H1 (cell line): ENCODE measurements at places on chromosomes 11 and 22. TPM values are rescaled to one million over a fixed set of nuclear protein-coding genes. Genes with fewer than 3 reads are reported as not detected.
A peak's percentile ranks its signal among the peaks of the same experiment; 100 is the strongest.

GRCh38 chr22:45334068-45334467 lies 24.3 kb downstream of the FAM118A start:
- H3K27me3 ChIP-seq = no peaks in the 10 kb centered on the region
- H3K27ac ChIP-seq = no peak overlapping the region
- no peaks in the 10 kb centered on the region for H3K36me3 ChIP-seq
- H3K4me1 ChIP-seq = no peaks in the 10 kb centered on the region
- no peak overlapping the region for H3K4me3 ChIP-seq

GRCh38 chr22:37204045-37204655 lies 8.1 kb downstream of the SSTR3 start:
- H3K36me3 ChIP-seq = no peaks in the 10 kb centered on the region
- H3K27ac ChIP-seq = no peak overlapping the region
- no peak for DNase-seq
- no peaks in the 10 kb centered on the region for H3K27me3 ChIP-seq
- H3K4me3 ChIP-seq = no peak overlapping the region
- H3K4me1 ChIP-seq = peaks cover 4% of the 10 kb centered on the region; the same call in 1 of the 2 replicates

GRCh38 chr22:32579529-32580220 lies 105.1 kb downstream of the FBXO7 start:
- DNase-seq = no peak
- no peaks in the 10 kb centered on the region for H3K36me3 ChIP-seq
- H3K27ac ChIP-seq = no peak overlapping the region

GRCh38 chr11:83072350-83073242 lies 899 bp upstream of the RAB30 start:
- no peaks in the 10 kb centered on the region for H3K36me3 ChIP-seq
- no peaks in the 10 kb centered on the region; the same call in 1 of the 2 replicates for H3K4me1 ChIP-seq
- H3K4me3 ChIP-seq = peak overlapping the region; percentile 94
- no peaks in the 10 kb centered on the region for H3K27me3 ChIP-seq

GRCh38 chr11:63448646-63449045 lies 42.3 kb downstream of the PLAAT5 start:
- no peak overlapping the region for H3K4me3 ChIP-seq
- no peak for DNase-seq
- H3K36me3 ChIP-seq = no peaks in the 10 kb centered on the region
- peaks cover 2% of the 10 kb centered on the region; the same call in 1 of the 2 replicates for H3K4me1 ChIP-seq
- no peak overlapping the region for H3K27ac ChIP-seq

DNA sequence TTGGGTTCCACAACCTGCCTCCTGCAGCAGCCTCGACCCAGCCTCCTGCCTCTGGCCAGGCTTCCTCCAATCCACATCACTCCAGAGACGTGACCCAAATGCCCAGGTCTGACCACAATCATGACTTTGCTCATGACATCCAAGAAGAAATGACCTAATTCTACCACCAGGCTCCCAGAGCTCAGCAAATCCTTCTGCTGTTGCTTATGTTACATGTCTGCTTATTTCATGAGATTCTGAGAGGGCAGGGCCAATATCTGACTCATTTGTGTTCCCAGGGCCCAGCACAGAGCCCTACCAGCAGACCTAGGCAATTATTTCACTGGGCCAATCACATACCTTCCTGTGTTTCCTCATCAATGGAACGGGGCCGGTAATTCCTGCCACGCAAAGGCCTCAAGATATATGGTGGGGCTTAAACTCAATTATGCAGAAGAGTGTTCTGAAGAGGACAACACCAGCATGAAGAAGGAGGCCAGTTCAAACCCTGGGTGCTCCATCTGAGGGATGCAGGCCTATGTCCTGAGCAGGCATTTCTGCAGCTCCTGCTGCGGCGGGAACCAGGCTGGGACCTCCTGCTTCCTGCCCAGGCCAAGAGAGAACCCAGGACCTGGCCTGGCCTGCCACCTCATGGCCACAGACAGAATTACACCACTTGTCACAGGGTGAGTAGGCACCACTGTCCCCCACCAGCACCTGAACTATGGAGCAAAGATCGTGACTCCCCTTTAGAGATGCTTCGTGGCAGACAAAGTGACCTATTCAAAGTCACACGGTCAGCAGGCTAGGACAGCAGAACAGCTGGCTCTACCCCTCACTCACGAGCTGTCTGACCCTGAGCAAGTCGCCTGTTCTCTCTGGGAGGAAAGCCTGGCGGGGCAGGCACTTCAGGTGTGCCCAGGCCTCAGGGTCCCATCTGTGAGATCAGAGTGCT lies 5.9 kb downstream of the CENPM start:
- DNase-seq = no peak
- no peaks in the 10 kb centered on the region for H3K27me3 ChIP-seq
- peaks cover 4% of the 10 kb centered on the region for H3K4me1 ChIP-seq
- no peak overlapping the region for H3K4me3 ChIP-seq
- no peak overlapping the region for H3K27ac ChIP-seq

- peaks cover 6% of the 10 kb centered on the region for H3K4me1 ChIP-seq
- H3K4me3 ChIP-seq = no peak overlapping the region
- peaks cover 19% of the 10 kb centered on the region for H3K27me3 ChIP-seq
- no peak overlapping the region for H3K27ac ChIP-seq
- no peaks in the 10 kb centered on the region for H3K36me3 ChIP-seq
Observed at GRCh38 chr11:114073828-114074381, 14.4 kb downstream of the ZBTB16 start.

- DNase-seq = no peak
- H3K4me3 ChIP-seq = no peak overlapping the region
- H3K36me3 ChIP-seq = no peaks in the 10 kb centered on the region
- H3K27me3 ChIP-seq = no peaks in the 10 kb centered on the region
Observed at GRCh38 chr11:102518296-102519094, 12.1 kb downstream of the MMP7 start.

DNA sequence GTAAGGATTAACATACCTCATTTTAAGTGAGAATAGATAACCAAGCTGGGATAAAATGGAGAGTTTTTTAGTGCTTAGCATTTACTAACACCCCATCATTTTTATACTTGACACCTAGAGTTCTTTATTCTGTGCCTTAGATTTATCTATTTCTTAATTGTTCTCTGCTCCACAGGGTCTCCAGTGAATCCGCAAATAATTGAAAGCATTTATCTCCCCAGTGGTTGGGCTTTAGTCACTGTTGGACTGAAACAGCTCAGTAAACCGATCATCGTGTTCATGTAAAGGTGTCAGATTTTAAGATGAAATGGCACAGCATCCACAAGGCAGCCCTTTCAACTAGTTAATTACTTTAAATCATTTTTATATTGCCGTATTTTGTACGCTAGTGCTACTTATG lies 17.8 kb upstream of the GRIA4 start:
- H3K4me1 ChIP-seq = no peaks in the 10 kb centered on the region
- no peak overlapping the region for H3K27ac ChIP-seq
- no peak for DNase-seq
- H3K4me3 ChIP-seq = no peak overlapping the region
- no peaks in the 10 kb centered on the region for H3K27me3 ChIP-seq
- no peaks in the 10 kb centered on the region for H3K36me3 ChIP-seq

GRCh38 chr11:72370201-72370600 lies 64.1 kb downstream of the CLPB start:
- no peaks in the 10 kb centered on the region for H3K4me1 ChIP-seq
- no peaks in the 10 kb centered on the region for H3K36me3 ChIP-seq
- H3K27ac ChIP-seq = no peak overlapping the region
- no peak overlapping the region for H3K4me3 ChIP-seq
- no peaks in the 10 kb centered on the region for H3K27me3 ChIP-seq

- no peaks in the 10 kb centered on the region for H3K4me1 ChIP-seq
- no peak overlapping the region for H3K27ac ChIP-seq
- no peaks in the 10 kb centered on the region for H3K27me3 ChIP-seq
- no peak for DNase-seq
- H3K4me3 ChIP-seq = no peak overlapping the region
- no peaks in the 10 kb centered on the region; the same call in 1 of the 2 replicates for H3K36me3 ChIP-seq
Observed at GRCh38 chr11:28858076-28858475, 749.9 kb downstream of the METTL15 start.

- DNase-seq = no peak
- peaks cover 37% of the 10 kb centered on the region for H3K36me3 ChIP-seq
- H3K4me1 ChIP-seq = no peaks in the 10 kb centered on the region
Observed at GRCh38 chr11:65298655-65299179, 15.9 kb upstream of the CDC42EP2 start.

DNA sequence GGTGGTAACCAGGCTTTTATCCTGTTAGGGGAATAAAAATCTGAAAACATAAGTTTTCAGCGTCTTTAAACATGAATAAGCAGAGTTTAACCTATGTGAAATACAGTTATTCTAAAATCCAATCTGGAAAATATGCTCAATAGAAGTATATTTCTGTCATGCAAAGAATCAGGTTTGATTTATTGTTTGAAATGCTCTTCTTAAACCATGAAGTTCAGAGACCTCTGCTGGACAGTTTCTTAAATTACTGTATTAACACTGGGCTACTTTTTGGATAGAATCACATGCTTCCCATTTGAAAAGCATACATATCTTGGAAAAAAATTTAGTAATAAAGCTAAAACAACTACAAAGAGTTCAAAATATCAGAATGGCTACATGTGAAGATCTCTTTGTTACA lies 25.4 kb downstream of the APIP start:
- no peak overlapping the region for H3K27ac ChIP-seq
- no peak overlapping the region for H3K4me3 ChIP-seq
- H3K36me3 ChIP-seq = no peaks in the 10 kb centered on the region
- no peaks in the 10 kb centered on the region for H3K4me1 ChIP-seq

- H3K4me3 ChIP-seq = no peak overlapping the region
- no peaks in the 10 kb centered on the region; the same call in none of the 2 replicates for H3K4me1 ChIP-seq
- H3K27ac ChIP-seq = no peak overlapping the region
- no peaks in the 10 kb centered on the region for H3K36me3 ChIP-seq
- H3K27me3 ChIP-seq = no peaks in the 10 kb centered on the region
Observed at GRCh38 chr11:95494167-95494566, 263.2 kb upstream of the SESN3 start.

- H3K4me3 ChIP-seq = no peak overlapping the region
- H3K36me3 ChIP-seq = peaks cover 4% of the 10 kb centered on the region; the same call in 1 of the 2 replicates
- H3K27me3 ChIP-seq = no peaks in the 10 kb centered on the region
- DNase-seq = no peak
Observed at GRCh38 chr11:27453701-27454100, 18.9 kb downstream of the LGR4 start.

GRCh38 chr22:26395926-26396325 lies 33.1 kb upstream of the ASPHD2 start:
- H3K4me1 ChIP-seq = no peaks in the 10 kb centered on the region
- DNase-seq = no peak
- H3K27me3 ChIP-seq = no peaks in the 10 kb centered on the region
- no peak overlapping the region for H3K4me3 ChIP-seq
- no peak overlapping the region for H3K27ac ChIP-seq

DNA sequence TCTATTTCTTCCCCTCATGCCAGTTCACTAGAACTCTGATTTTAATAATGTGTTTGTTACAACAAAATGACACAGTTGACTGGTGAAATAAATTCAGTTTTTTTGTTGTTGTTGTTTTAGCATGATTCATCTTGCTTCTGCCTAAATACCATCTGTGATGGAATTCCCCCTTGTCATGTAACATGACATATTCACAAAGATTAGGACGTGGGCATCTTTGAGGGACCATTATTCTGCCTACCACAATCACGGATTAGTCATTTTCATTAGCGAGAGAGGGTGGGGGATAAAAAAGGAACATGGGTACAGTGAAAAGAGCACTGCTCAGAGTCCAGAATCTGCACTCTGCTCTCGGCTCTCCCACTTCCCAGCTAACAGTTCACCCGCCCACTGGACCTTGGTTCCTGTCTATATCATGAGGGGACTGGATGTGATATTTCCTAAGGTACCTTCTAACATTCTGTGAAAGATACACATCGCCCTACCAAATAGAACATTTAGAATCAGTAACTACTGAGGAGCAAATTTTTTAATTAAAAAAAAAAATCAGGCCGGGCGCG lies 11.3 kb downstream of the HTATIP2 start:
- no peaks in the 10 kb centered on the region for H3K36me3 ChIP-seq
- H3K27me3 ChIP-seq = no peaks in the 10 kb centered on the region
- H3K27ac ChIP-seq = no peak overlapping the region
- DNase-seq = no peak
- H3K4me1 ChIP-seq = peaks cover 2% of the 10 kb centered on the region
- H3K4me3 ChIP-seq = no peak overlapping the region

DNA sequence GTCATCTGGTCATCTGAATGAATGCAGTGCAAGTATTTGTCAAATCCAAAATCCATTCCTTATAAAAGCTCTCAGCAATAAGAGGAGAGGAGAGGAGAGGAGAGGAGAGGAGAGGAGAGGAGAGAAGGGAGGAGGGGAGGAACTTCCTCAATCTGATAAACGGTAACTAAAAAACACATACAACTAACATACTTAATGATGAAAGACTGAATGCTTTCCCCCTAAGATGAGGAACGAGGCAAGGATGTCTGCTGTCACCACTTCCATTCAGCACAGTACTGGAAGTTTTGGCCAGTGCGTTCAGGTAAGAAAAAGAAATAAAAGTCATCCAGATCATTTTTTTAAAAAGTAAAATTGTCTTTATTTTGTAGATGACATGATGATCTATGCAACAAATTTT lies 80.4 kb downstream of the CD82 start:
- H3K27me3 ChIP-seq = no peaks in the 10 kb centered on the region
- DNase-seq = no peak
- no peak overlapping the region for H3K27ac ChIP-seq
- H3K36me3 ChIP-seq = no peaks in the 10 kb centered on the region

PNPLA5 gene
- total RNA-seq = 6.8 and 8.2 TPM in 2 replicates

P2RY2 gene
- 1.0 and 1.2 TPM in 2 replicates for total RNA-seq

PGA4 gene
- not detected in 2 replicates for total RNA-seq

MYRF gene
- total RNA-seq = 6.0 TPM in 2 replicates

C22orf42 gene
- not detected in 2 replicates for total RNA-seq

RDX gene
- 100 and 105 TPM in 2 replicates for total RNA-seq

NELL1 gene
- not detected in 2 replicates for total RNA-seq

DEFB131B gene
- total RNA-seq = not detected in 2 replicates

PARVG gene
- total RNA-seq = 0.37 and 0.50 TPM in 2 replicates

HEPN1 gene
- total RNA-seq = not detected in 2 replicates

MUC6 gene
- total RNA-seq = not detected in 2 replicates

RAG2 gene
- total RNA-seq = not detected in 2 replicates

ALX4 gene
- not detected in 2 replicates for total RNA-seq

LPXN gene
- total RNA-seq = 0.69 and 1.4 TPM in 2 replicates

MUC2 gene
- not detected in 2 replicates for total RNA-seq

SIK3 gene
- total RNA-seq = 32.1 and 32.6 TPM in 2 replicates

ELFN2 gene
- total RNA-seq = 0.63 and 0.88 TPM in 2 replicates
